ENCODE measurements at places on chromosomes 1 and 21.

GRCh38 chr1:84844094-84844493, 48.9 kb downstream of the LPAR3 start:
- no peaks in the 10 kb centered on the region for H3K27me3 ChIP-seq
- DNase-seq = no peak
- H3K27ac ChIP-seq = no peak overlapping the region
- no peaks in the 10 kb centered on the region for H3K36me3 ChIP-seq

GRCh38 chr1:43552813-43553212, 22.1 kb downstream of the PTPRF start:
- no peaks in the 10 kb centered on the region for H3K36me3 ChIP-seq
- DNase-seq = no peak
- H3K4me1 ChIP-seq = peaks cover 12% of the 10 kb centered on the region
- H3K27me3 ChIP-seq = peaks cover 20% of the 10 kb centered on the region
- H3K27ac ChIP-seq = no peak overlapping the region
- no peak overlapping the region for H3K4me3 ChIP-seq

GRCh38 chr1:165354739-165355138, 1.8 kb downstream of the LMX1A start:
- no peaks in the 10 kb centered on the region for H3K36me3 ChIP-seq
- peaks cover 2% of the 10 kb centered on the region for H3K4me1 ChIP-seq
- no peak overlapping the region for H3K4me3 ChIP-seq
- no peak for DNase-seq
- peaks cover 88% of the 10 kb centered on the region for H3K27me3 ChIP-seq

- no peak overlapping the region for H3K4me3 ChIP-seq
- H3K36me3 ChIP-seq = no peaks in the 10 kb centered on the region
- H3K27me3 ChIP-seq = peaks cover 28% of the 10 kb centered on the region
- H3K4me1 ChIP-seq = no peaks in the 10 kb centered on the region
Observed at GRCh38 chr1:47468709-47469389, 31.0 kb downstream of the FOXD2 start.

- H3K27me3 ChIP-seq = no peaks in the 10 kb centered on the region
- no peak overlapping the region for H3K27ac ChIP-seq
- peaks cover 9% of the 10 kb centered on the region for H3K4me1 ChIP-seq
- H3K36me3 ChIP-seq = peaks cover 17% of the 10 kb centered on the region
- H3K4me3 ChIP-seq = no peak overlapping the region
- DNase-seq = no peak
Observed at GRCh38 chr1:228278432-228278941, 70.6 kb downstream of the OBSCN start.
